ENCODE measurements at places on chromosomes 3 and 15. TPM values are rescaled to one million over a fixed set of nuclear protein-coding genes. Genes with fewer than 3 reads are reported as not detected.

The ALDH1A2 gene
- 4.3 TPM for total RNA-seq

The TNIK gene
- total RNA-seq, result 21.7 TPM

- no peak for DNase-seq
These were observed 1.2 kb downstream of the EIF1B start for GRCh38 chr3:40310705-40311104.

DNA sequence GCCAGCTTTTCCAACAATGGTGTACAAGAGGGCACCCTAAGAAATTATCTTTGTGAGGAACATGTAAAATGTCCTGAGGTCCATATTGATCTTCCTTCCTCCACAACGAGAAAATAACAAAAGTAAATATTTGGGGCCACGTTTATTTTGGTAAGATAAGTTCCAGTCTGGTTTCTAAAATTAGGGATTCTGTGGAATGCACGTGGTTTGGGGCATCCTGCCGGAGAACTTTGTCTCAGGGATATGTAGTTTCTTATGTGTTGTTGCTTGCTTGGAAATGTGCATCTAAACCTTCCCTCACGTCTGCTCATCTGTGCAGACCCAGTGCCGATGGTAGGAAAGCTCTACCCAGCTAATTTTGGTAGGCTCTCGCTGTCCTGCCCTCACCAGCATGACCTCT, 62.8 kb downstream of the CTDSPL start:
- no peak for DNase-seq

GRCh38 chr3:123984957-123985356, 7.0 kb downstream of the ROPN1 start:
- DNase-seq, result no peak

DNA sequence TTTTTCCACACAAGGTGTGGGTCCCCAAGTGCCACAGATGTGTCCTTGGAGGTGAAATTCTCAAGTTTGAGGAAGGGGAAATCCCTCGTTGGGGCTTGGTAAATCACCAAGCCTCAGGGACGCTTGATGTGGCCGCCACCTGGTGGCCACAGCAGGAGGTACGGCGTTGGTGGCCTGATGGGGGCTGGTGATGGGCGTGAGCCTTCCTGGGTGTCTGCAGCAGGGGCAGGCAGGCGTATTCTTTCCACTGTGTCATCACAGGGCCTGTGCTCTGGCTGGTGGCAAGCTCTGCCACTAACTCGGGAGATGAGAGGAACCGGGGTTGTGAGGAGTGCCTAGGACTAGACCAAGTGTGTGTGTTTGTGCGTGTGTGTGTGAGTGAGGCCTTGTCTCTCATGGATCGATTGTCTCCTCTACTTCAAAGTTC, 4.2 kb downstream of the ACOX2 start:
- no peak for DNase-seq

All from thoracic aorta (tissue), 2 donors.